ENCODE measurements at places on chromosomes 7 and 10.

DNA sequence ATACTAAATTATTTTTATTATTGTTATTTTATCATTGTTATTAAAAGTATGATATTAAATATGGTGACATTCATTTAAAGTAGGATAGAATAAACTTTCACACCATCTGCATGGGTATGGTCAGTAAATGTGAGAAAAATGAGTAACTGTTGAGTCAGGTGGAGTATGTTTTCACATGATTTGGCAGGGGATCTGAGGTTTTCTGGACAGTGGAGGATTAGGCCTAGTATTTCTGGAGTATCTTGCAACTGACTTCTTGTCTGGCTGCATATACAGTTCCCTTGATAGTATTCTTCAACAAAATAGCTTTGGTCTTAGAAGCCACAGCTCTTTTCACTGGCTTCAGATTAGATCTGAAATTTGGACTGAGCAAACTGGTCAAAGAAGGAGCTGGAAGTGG is 54.5 kb downstream of the GBF1 start:
- peak; percentile 88 for DNase-seq

DNA sequence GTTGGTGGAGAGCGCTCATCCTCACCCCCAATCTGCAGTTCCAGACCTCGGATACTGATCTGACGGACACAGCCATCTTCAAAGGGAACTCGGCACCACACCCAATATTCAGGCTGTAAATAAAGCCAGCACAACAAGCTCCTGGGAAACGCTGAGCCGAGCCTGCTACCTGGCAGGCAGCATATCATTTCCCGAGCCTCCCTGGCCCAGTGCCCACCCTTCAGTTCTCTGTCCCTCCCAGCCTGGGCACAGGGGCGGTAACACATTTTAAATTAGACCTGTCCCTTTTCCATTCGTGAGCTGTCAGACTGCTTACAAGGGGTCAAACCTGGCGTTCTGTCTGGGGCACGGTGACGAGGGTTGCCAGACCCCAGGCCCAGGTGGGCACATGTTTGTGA is 250.5 kb downstream of the ARHGAP12 start:
- DNase-seq, result no peak

- DNase-seq, result peak; percentile 89
These were observed 24.6 kb upstream of the ASL start for GRCh38 chr7:66050990-66051448.

DNA sequence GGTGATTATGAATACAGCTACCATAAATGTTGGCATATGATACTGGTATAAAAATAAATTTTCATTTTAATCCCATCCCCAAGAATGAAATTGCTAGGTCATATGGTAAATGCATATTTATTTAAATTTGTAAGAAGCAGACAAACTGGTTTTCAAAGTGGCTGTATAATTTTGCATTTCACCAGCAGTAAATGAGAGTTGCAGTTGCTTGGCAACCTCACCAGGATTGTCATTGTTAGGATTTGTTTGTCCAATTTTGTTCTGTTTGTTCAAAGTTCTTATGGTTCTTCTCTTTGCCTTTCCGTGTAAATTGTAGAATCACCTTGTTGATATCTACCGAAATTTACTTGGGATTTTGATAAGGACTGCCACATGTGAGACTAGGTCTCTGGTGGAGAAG is 237.4 kb downstream of the OTUD1 start:
- no peak for DNase-seq

DNA sequence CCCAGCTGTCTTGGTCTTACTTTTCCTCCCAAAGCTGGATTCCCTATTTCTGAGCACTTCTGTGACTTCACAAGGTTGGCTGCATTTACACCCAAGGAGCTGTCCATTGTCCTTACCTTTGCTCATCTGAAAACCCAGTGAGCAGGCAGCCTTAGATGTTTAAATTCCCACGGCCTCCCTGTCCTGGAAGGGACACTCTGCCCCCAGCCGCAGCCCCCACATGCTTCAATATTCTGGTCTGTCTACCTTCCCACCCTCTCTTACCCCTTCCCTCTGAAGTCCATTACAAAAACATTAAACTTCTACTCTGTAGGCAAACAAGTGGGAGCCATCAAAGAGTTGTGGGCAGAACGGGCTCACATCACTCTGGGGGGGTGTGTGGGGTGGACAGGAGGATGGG is 73.8 kb upstream of the EFCAB10 start:
- DNase-seq, result peak; percentile 40

- peak; percentile 61 for DNase-seq
These were observed 489 bp downstream of the MAP3K8 start for GRCh38 chr10:30434273-30435072.

GRCh38 chr7:101612885-101613515 is 16.1 kb downstream of the MYL10 start:
- no peak for DNase-seq

- no peak for DNase-seq
These were observed 152.4 kb downstream of the NSUN6 start for GRCh38 chr10:18498998-18499397.

DNA sequence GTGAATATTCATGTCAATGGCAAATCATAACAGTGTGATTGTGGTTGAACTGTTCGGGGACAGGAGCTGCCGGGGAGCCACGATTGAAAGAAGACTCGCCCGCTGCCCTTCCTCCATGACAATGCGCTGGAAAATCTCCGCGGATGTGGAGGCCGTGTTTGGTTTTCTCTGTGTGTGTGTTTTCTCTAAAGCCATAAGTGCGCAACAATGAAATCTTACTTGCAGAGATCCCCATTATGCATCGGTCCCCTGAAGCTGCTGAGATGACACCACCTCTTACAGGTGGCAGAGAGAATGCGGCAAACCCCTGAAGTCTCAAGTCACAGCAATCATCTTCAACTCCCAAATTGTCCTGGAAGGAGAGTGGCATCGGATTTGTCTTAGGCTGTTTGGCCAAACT is 442.3 kb upstream of the MKI67 start:
- DNase-seq, result no peak

DNA sequence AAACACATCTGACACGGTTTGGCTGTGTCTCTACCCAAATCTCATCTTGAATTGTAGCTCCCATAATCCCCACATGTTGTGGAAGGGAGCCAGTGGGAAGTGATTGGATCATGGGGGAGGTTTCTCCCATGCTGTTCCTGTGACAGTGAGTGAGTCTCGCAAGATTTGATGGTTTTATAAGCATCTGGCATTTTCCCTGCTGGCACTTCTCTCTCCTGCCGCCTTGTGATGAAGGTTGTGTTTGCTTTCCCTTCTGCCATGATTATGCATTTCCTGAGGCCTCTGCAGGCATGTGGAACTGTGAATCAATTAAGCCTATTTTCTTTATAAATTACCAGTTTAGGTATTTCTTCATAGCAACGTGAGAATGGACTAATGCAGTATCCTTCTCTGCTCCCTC is 5.9 kb upstream of the HTR5A start:
- DNase-seq, result no peak

GRCh38 chr10:7896297-7896696 is 78.0 kb downstream of the TAF3 start:
- no peak for DNase-seq

GRCh38 chr10:113899952-113900598 is 45.6 kb downstream of the NHLRC2 start:
- no peak for DNase-seq

Measured in astrocyte (in vitro differentiated cells and primary cell).